Activated T-cell treated with anti-CD3 and anti-CD28 coated beads, Interleukin-2, amount 50 U/mL, for 72 hours (primary cell): ENCODE measurements at places on chromosomes 13 and 19.

- H3K27me3 ChIP-seq, result peaks cover 15% of the 10 kb centered on the region
- H3K4me3 ChIP-seq, result peak overlapping the region; percentile 95
- DNase-seq, result no peak
These were observed 679 bp upstream of the CDADC1 start for GRCh38 chr13:49246850-49247642.

DNA sequence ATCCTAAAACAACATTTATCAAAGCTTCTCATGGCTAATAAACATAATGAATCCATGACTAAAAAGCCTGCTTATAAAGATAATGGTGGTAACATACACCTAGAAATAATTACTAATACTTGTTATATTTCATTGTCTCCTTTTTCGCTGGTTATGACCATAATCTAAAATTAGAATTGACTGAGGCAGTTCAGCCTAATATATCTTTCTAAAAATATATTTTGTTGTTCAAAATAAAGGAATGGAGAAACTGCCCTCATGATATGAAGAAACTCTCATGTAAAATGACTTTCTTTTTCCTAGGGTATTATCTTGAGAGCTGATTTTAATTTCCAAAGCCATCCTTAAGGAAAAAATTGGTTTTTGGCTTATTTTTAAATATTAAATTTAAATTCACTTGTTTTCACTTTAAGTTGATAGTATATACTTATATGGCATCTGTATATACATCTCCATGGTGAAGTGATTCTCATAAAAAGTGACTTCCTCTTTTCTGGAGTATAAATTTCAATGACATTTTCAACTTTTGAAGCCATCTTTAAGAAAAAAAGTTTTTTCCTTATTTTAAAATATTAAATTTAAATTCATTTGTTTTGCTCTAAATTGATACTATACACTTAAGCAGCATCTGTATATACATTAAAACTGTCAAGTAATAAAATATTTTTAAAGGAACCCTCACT lies 204.6 kb downstream of the VWA8 start:
- H3K27ac ChIP-seq, result no peak overlapping the region
- H3K4me1 ChIP-seq, result no peaks in the 10 kb centered on the region
- no peak overlapping the region for H3K4me3 ChIP-seq
- H3K36me3 ChIP-seq, result peaks cover 11% of the 10 kb centered on the region

DNA sequence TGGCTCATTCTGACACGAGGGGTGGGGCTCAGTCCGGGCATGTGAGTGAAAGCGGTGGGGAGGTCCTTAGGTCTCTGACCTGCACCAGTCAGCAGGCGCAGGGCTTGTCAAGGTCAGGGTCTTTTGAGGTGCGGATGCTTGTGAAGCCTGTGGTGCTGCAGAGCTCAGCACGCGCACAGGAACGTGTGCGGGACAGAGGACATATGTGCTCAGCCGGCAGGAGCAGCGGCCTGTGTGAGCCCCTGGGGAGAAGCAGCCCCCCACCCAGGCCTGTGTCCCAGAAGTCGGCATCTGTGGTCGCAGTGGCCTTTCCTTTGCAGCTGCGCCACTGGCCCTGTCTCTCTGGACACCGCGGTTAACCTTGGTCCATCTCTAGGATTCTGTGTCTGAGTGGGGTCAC lies 30.9 kb downstream of the ATP4B start:
- DNase-seq, result no peak
- no peak overlapping the region for H3K27ac ChIP-seq
- no peak overlapping the region for H3K4me3 ChIP-seq
- H3K4me1 ChIP-seq, result no peaks in the 10 kb centered on the region

GRCh38 chr13:99218969-99219368 lies 18.3 kb downstream of the UBAC2 start:
- no peaks in the 10 kb centered on the region for H3K27me3 ChIP-seq
- H3K4me3 ChIP-seq, result peak overlapping the region; percentile 83
- peaks cover 17% of the 10 kb centered on the region for H3K36me3 ChIP-seq
- H3K27ac ChIP-seq, result peak overlapping the region; percentile 97

- peaks cover 9% of the 10 kb centered on the region for H3K27me3 ChIP-seq
- DNase-seq, result no peak
- H3K27ac ChIP-seq, result no peak overlapping the region
These were observed 411.2 kb downstream of the KCTD12 start for GRCh38 chr13:76474966-76475365.

- peaks cover 11% of the 10 kb centered on the region for H3K4me1 ChIP-seq
- peaks cover 10% of the 10 kb centered on the region for H3K36me3 ChIP-seq
- DNase-seq, result no peak
- H3K27me3 ChIP-seq, result no peaks in the 10 kb centered on the region
- peak overlapping the region; percentile 57 for H3K27ac ChIP-seq
These were observed 14.8 kb downstream of the EPSTI1 start for GRCh38 chr13:42977219-42977659.

DNA sequence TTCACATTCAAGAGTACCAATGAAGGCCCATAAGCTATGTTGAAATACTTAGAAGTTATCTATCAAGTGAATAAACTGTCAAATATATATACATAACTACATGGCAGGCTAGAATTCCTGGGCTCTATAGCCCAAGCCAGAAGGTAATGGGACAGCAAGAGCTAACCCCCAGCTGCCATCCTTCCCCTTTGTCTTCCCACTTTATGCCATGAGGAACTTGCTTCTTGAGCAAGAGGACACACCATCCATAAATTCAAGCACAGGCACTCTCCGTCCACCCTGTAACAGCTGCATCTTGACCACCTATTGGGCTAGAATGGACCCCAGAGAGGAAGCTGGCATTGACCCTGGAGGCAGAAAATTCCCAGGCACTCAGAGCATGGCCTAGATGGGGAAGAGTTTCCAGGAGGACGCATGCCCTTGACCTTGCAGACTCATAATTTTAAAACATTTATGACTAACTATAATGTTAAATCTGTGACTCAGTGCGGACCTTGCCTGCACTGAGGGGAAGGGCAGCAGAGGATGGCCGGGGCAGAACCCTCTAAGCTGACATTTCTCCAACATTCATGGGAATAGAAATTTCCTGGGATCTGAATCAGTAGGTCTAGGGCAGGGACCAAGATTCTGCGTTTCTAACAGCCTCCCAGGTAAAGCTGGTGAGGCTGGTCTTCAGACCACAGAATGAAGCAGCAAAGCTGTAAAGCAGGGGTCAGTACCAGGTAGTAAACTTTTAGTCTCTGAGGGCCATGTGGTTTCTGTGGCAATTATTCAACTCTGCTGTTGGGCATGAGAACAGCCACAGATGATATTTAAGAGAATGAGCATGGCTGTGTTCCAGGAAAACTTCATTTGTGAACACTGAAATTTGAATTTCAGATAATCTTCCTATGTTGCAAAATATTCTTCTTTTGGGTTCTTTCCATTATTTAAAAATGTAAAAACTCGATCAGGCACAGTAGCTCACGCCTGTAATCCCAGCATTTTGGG lies 71.4 kb upstream of the CLDN10 start:
- peaks cover 18% of the 10 kb centered on the region for H3K4me1 ChIP-seq
- H3K27me3 ChIP-seq, result peaks cover 28% of the 10 kb centered on the region
- no peak for DNase-seq
- H3K36me3 ChIP-seq, result no peaks in the 10 kb centered on the region

- H3K4me3 ChIP-seq, result peak overlapping the region; percentile 85
- peak; percentile 70 for DNase-seq
- no peaks in the 10 kb centered on the region for H3K36me3 ChIP-seq
- H3K27me3 ChIP-seq, result peaks cover 6% of the 10 kb centered on the region
These were observed 755 bp upstream of the RAB3A start for GRCh38 chr19:18204394-18205199.

DNA sequence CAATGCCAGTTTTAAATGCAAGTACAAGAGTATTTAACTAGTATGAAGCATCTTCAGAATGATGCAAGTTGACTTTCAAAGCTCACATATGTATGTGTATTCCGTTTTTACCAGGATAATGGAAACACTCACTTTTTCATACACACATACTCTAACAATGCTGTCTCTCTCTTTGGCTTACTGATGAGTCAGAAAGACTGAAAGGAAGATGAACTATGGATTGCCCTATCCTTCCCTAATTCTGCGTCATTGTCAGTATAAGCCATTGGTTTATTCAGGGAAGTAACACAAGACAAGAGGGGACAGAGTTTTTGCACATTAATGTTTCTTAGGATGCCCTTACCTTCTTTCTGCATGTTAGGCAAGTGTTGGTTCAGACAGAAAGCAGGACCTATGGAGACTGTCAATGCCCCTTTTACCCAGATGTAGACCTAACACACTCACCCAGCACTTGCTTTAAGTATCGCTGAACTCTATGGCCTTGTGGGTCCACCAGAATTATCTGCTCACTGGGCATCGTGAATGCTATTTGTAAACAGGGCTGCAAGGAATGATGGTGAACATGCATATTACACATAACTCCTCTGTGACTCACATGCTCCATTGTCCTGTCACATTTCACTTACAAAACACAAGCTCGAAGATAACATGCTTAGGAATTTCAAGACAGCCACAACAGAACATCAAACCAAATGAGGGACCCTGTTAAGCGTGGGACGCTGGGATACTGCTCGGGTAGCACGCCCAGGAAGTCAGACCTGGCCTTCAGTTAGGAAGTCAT lies 10.0 kb upstream of the OXGR1 start:
- H3K4me3 ChIP-seq, result no peak overlapping the region
- H3K27ac ChIP-seq, result no peak overlapping the region
- H3K36me3 ChIP-seq, result no peaks in the 10 kb centered on the region
- DNase-seq, result no peak
- no peaks in the 10 kb centered on the region for H3K4me1 ChIP-seq
- peaks cover 38% of the 10 kb centered on the region for H3K27me3 ChIP-seq

DNA sequence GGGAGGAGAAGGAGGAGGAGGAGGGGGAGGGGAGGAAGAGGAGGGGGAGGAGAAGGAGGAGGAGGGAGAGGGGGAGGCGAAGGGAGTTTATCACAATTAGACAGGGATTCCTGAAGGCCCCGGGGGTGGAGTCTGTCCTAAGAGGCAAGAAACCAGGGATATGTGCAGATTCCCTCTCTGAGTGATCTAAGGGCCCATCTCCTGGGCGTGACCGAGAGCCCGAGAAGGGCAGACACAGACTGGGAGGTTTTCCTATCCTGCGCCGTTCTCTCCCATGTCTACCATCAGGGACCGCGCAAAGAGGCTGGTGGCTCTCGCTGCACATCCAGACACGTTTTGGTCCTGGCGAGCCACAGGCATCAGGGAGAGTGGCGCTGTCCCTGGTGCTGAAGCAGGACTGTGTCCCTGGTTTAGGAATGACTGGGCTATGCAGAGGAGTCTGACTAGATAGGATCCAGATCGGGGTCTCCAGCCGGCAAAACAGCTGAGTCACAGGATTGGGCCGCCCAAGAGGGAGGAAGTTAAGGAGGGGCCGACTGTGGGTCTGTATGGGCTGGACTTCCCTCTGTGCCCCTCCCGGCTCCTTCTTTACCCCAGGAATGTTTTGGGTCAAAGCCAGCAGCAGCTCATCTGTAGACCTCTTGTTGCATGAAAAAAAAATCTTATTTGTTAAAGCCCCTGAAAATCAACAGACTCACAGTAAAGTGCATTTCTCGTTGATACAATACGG lies 17.9 kb upstream of the ZNF175 start:
- DNase-seq, result peak; percentile 48
- no peak overlapping the region for H3K27ac ChIP-seq
- H3K27me3 ChIP-seq, result peaks cover 75% of the 10 kb centered on the region
- peaks cover 14% of the 10 kb centered on the region for H3K4me1 ChIP-seq
- H3K4me3 ChIP-seq, result no peak overlapping the region

DNA sequence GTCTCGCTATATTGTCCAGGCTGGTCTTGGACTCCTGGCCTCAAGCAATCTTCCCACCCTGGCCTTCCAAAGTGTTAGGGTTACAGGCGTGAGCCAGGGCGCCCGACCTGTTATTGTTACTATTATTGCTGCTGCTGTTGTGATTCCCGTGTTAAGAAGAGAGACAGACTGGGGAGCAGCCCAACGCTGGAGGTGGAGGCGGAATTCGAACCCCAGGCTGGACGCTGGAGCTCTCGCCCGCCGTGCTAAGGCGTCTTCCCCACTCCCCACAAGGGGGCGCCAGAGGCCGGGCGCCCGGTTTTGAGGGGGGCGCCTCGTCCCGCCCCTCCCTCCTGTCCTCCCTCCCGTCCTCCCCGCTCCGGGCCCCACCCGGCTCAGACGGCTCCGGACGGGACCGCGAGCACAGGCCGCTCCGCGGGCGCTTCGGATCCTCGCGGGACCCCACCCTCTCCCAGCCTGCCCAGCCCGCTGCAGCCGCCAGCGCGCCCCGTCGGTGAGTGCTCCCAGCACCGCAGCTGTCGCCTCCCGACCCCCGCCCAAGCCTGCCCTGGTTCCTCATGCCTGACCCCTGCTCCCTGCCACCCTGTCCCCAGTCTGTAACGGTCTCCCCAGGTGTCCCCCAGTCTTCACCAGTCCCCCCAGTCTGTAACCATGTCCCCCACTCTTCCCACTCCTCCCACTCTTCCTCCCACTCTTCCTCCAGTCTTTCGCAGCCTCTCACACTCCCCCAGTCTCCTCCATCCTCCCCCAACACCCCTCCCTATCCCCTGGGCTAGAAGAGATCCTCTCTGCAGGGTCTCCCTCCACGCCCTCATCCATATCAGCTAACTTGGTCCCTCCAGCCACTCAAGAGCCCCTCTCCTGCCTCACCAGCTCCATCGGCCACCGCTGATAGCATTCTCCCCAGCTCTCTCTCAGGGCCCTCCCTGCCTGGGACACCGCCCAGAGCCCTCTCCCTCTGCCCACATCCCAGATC lies at the start of gene EHD2:
Gene EHD2 (plus strand): TSS at position 377 of the 976 bp plus-strand sequence. CDS start 3,191 bp downstream, outside the sequence.
- H3K27me3 ChIP-seq, result peaks cover 41% of the 10 kb centered on the region
- peak; percentile 56 for DNase-seq
- no peaks in the 10 kb centered on the region for H3K36me3 ChIP-seq
- H3K27ac ChIP-seq, result no peak within 1 kb of the TSS
- peak within 1 kb of the TSS; percentile 67 for H3K4me3 ChIP-seq
